ENCODE measurements at places on chromosomes 12 and 14.

DNA sequence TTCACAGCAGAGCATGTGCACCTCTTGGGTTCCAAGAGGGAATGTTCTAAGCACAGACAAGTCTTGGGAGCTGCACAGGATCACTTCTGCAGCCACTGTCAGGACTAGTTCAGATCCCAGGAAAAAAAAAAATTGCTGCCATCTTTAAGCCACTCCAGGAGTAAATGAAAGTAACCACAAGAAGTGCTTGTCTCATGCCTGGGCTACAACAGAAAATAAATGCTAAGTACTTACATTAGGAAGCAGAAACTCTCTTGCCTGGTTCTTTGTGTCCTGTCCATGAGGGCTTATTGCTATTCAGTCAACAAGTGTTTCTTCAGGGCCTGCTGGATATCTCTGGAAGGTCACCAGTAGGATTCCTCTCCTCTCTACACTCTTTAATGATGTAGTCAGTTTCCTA, 176.1 kb downstream of the KTN1 start:
- DNase-seq, result peak; percentile 75

DNA sequence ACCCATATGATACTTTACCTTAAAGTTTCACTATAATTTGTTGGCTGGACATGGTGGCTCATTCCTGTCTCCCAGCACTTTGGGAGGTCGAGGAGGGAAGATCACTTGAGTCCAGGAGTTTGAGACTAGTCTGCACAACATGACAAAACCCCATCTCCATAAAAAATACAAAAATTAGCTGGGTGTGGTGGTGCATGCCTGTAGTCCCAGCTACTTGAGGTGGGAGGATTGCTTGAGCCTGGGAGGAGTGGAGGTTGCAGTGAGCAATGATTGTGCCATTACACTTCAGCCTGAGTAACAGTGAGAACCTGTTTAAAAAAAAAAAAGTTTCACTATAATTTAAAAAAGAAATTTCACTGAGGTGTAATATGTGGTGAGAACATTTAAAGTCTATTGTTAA, 21.2 kb downstream of the DERA start:
- no peak for DNase-seq

DNA sequence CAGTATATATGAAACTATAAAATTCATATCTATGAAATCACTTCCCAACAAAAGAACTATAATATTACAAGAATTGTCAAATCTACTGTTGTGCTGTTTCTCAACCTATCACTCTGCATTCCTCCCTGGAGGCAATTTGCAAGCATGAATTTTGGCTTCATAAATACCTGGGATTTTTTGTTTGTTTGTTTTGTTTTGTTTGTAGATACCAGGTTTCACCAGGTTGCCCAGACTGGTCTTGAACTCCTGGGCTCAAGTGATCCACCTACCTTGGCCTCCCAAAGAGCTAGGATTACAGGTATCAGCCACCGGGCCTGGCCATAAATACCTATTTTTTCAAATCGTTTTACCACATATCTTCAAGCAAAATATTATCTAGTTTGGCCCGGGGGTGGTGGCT, 38.7 kb downstream of the SGPP1 start:
- no peak for DNase-seq

DNA sequence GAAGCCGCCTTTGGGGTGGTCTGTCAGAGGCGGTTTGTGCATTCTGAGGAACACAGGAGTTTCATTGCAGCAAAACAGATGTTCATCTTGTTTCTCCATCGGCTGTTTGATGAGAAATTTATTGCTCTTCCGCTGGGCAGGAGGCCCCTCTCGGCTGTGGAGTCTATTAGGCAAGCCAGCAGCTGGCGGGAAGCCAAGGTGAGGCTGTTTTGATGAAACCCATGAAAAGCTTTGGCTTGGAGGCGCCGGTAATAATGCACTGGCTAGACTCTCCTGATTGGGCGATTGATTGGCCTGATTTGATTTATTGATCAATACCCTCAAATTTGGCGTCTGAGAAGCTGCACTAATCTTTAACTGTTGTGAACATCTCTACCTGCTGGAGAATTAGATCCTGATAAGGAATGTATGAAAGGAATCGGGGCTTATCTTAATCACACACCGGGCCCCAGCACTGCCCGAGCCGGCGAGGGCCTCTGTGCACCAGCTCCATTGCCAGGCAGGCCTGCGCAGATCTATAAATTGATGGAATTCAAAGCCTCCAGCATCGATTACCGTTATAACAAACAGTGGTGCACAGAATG, 187.7 kb downstream of the PHETA1 start:
- peak; percentile 77 for DNase-seq

- peak; percentile 85 for DNase-seq
Observed at GRCh38 chr12:71636704-71637115, 26.9 kb downstream of the ZFC3H1 start.

- DNase-seq, result no peak
Observed at GRCh38 chr14:55702511-55702910, 122.5 kb downstream of the KTN1 start.
